ENCODE measurements at places on chromosomes 3 and 15.

GRCh38 chr15:27067175-27067574 is 96.2 kb downstream of the GABRG3 start:
- no peak for DNase-seq

GRCh38 chr3:149638228-149639092 is 19.4 kb downstream of the WWTR1 start:
- DNase-seq, result no peak

- no peak for DNase-seq
Measured at GRCh38 chr15:96347181-96348111, 16.9 kb downstream of the NR2F2 start.

DNA sequence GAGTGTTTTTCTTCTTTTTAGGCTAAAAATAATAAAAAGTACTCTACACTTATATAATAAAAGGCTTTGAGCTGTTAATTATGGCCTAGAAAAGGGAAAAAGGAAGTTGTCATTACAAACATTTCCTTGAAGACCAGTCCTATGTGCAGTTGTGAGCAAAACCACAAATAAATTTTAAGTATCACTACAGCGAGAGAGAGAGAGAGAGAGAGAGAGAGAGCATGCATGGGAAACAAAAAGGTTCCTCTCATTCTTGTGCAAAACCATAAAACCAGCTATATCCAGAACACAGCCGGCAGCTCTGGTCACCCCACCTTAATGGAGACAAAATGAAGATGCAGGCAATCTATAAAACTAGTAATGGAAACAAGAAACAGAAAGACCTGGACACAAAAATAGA is 33.6 kb downstream of the HEG1 start:
- DNase-seq, result no peak

DNA sequence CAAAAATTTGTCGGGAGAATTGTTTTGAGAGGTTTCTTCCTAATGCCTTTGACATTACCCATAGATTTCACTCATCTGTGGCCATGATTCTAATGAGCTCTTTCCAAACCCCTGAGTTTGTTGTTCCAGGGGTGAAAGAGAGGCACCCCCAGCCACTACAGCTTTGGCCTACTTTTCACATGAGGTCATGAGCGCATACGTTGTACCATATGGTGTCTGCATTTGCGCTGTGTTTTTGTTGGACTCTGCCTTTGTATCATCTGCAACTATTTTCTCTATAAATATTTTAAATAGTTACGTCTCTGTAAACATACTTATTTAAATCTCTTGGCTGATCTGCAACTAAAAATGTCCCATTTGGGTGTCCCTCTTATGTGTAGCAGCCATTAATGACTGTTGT is 107.9 kb downstream of the LRTM1 start:
- no peak for DNase-seq

DNA sequence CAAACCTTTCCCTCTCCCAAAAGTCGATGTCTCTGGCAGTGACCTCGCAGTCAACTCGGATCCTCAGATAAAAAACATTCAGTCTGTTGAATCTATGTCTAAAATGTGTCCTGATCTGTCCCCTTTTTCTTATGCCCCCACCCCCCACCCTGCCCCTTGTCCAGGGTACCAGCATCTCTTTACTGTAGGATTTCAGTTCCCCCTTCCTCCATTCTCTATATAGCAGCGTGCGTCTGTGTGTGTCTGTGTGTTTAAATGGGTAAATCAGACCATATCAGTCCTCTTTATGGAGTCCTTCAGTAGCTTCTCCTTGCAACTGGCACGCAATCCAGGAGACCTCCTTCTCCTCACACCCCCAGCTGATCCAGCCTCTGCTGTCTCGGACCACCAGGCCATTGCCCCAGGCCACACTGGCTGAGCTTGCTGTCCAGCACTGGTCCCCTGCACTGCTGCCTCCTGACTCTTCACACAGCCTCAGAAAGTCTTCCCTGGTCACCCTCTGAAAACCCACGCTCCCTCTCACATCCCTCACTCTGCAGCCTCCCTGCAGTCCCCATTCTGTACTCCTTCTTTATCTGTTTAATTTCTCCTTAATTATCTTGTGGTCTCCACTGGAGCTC is 1.5 kb downstream of the LRRK1 start:
- DNase-seq, result no peak

- no peak for DNase-seq
Measured at GRCh38 chr15:52680761-52681160, 1.6 kb upstream of the ATOSA start.

DNA sequence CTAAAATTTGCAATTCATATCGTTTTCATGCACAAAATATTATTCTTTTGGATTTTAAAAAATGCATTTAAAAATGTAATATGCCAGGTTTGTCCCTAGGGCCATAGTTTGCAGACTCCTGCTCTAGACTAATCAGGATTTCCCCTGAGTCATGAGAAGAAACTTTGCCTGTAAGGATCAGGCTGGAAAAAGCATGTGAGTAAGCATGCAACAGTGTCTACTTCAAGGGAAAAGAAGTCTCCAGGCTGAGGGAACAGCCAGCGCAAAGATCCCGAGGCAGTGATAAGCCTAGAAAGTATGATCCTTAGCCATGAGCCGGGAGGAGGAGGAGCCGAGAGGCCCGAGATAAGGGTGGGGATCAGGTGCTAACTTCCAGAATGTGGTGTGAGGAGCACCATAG is 382.8 kb upstream of the CFAP20DC start:
- no peak for DNase-seq

DNA sequence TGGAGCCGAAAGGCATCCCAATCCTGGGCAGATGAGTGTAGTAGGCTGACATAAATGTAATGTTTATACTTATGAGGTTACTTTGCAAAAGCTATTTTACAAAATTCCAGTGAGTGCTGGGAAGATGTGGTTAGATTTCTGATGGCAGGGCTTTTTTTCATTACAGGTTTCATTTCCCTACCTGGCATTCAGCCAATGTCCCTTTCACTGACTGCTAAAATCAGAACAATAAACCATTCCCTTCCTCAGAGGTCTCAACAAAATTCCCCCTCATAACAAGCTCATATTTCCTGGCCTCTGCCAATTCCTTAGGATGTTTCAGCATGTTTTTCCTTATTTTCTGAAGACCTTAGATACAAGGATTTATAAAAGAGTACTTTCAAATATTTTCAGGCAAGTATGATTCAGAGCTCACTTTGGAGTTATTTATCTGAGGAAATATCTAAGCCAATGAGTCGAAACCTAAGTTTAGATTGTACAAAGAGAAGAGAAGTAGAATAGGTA is 40.9 kb upstream of the CCDC80 start:
- DNase-seq, result no peak

DNA sequence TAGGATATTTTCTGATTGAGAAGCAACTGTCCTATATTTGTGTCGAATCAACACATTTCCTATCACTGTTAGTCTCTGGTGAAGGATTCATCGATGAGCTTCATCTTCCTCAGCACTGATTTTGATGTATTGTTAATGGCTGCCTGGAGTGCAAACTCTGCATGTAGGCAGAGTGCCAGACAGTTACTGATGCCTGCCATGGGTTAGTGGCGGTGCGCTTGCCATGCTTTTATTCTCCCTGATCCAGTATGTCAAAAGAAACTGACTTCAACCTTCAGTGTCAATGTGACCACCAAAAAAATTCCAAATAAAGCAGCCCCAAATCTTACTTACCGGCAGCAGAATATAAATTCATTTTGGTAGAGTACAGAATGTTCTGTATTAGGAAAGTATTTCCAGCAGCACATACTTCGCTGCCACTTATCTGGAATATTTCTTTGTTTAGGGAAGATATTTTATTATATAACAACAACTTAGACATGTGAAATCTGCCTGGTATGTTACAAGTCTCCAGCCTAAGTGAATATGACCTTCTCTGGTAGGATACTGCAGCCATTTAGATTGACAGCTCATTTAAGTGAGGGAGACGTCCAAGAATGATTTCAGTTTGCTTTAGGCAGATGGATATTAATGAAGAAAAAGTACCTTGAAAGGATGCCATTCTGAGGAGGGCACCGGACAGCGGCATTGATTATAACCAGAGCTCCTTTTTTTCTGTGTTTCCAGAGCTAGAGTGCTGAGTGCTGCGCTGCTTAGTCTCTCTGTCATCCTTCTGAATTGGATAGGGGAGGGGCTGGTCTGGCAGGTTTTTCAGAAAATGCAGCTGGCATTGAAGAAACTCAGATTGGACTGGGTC is 59.9 kb downstream of the ARHGEF26 start:
- DNase-seq, result no peak

GRCh38 chr3:170259907-170260306 is 37.7 kb downstream of the PRKCI start:
- DNase-seq, result no peak

- no peak for DNase-seq
Measured at GRCh38 chr3:80734483-80734882, 966.7 kb upstream of the ROBO1 start.

- no peak for DNase-seq
Measured at GRCh38 chr3:32354362-32354778, 37.3 kb upstream of the CMTM7 start.

Measured in memory B cell (primary cell).